ENCODE measurements at places on chromosomes 7 and 10.

- H3K4me1 ChIP-seq = no peaks in the 10 kb centered on the region
- no peak overlapping the region for H3K27ac ChIP-seq
- peak overlapping the region; percentile 10 for H3K4me3 ChIP-seq
- H3K27me3 ChIP-seq = peaks cover 58% of the 10 kb centered on the region
These were observed 65.3 kb downstream of the CARD11 start for GRCh38 chr7:2978408-2978807.

DNA sequence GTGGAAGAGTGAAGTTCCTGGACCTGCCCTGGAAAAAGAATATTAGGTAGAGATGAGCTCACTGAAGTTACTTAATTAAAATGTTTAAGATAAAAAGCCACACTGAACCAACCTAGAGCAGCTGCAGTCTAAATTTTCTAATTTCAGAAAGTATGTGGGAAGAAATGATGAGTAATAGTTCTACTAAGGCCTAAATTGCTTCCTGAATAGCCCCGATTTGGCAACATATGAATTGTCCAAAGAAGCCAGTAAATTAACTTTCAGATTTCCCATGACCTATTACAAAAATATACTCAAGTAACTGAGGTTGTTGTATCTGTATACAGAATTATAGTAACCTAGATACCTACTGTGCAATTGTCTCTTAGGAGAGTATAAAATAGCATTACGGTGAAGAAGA is 312.6 kb downstream of the IPMK start:
- no peaks in the 10 kb centered on the region for H3K27me3 ChIP-seq
- no peaks in the 10 kb centered on the region for H3K36me3 ChIP-seq
- no peaks in the 10 kb centered on the region for H3K4me1 ChIP-seq

- DNase-seq = no peak
- peaks cover 100% of the 10 kb centered on the region for H3K27me3 ChIP-seq
- no peak overlapping the region for H3K4me3 ChIP-seq
These were observed 77.6 kb upstream of the EN2 start for GRCh38 chr7:155380221-155380861.

GRCh38 chr7:30142710-30143109 is 7.9 kb downstream of the MTURN start:
- H3K4me1 ChIP-seq = peaks cover 68% of the 10 kb centered on the region
- peak overlapping the region; percentile 86 for H3K27ac ChIP-seq
- H3K4me3 ChIP-seq = peak overlapping the region; percentile 6
- no peaks in the 10 kb centered on the region for H3K36me3 ChIP-seq
- no peak for DNase-seq
- H3K27me3 ChIP-seq = no peaks in the 10 kb centered on the region

- peak overlapping the region; percentile 55 for H3K27ac ChIP-seq
- no peaks in the 10 kb centered on the region for H3K36me3 ChIP-seq
- no peak overlapping the region for H3K4me3 ChIP-seq
- peaks cover 99% of the 10 kb centered on the region for H3K4me1 ChIP-seq
- no peaks in the 10 kb centered on the region for H3K27me3 ChIP-seq
These were observed 91.8 kb downstream of the SH3PXD2A start for GRCh38 chr10:103763374-103764202.

DNA sequence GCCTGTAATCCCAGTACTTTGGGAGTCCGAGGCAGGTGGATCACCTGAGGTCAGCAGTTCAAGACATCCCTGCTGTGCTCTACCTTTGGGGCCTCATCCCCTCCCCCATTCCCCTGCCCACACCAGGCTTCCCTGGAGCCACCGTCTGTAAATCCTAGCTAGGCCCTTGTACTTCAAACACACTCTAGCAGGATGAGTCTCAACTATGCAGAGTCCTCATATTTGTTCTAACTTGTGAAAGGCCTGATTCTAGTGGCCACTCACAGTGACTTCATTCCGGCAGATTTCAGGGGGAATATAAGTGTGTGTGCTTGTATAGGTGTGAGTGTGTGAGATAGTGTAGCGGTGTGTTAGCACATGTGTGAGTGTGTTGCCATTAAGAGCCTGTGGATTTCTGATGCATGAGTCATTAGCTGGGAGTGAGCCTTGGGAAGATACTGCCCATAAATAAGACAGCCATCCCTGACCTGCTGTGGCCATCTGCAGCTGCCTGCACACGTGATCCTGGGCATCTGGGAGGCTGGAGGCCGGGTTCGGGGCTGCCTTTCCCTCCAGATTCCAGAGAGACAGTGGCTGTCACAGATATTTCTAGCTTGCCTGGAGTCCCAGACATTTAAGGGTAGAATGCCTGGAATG is 1.7 kb upstream of the NEURL1 start:
- no peaks in the 10 kb centered on the region for H3K27me3 ChIP-seq
- H3K4me1 ChIP-seq = peaks cover 9% of the 10 kb centered on the region
- DNase-seq = no peak
- H3K4me3 ChIP-seq = no peak overlapping the region
- H3K27ac ChIP-seq = no peak overlapping the region

DNA sequence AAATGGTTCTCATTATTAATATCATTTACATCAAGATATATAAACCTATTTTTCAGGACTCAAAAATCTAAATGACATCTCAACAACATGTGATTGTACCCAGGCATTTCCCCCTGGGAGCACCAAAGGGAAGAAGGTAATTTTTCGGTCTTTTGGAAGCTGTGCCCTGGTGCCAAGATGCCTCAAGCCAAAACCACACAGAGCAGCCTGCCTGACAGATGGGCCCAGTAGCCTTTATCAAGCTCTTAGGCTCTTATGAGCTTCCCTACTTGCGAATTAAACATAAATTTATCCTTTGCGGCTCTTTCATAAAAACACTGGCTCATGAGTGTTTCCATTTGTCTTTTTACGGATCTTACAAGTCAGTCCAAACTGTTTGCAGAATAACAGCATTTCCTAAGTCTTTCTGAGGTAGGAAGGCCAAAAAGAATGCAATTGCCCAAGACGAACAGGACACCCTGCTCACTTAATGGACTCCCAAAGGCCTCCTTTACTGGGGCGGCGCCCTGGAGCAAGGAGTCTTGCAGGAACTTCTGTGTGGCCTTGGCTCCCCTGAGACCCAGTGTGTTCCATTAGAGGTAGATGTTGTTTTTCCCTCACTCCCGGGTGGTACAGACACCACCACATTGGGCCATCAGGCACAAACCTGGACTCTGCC is 4.1 kb upstream of the RASSF4 start:
- H3K4me1 ChIP-seq = peaks cover 33% of the 10 kb centered on the region
- H3K4me3 ChIP-seq = no peak overlapping the region
- no peak for DNase-seq
- H3K36me3 ChIP-seq = no peaks in the 10 kb centered on the region

GRCh38 chr10:4434105-4434504 is 391.9 kb upstream of the AKR1E2 start:
- no peak overlapping the region for H3K4me3 ChIP-seq
- no peak overlapping the region for H3K27ac ChIP-seq
- DNase-seq = no peak
- no peaks in the 10 kb centered on the region for H3K36me3 ChIP-seq
- H3K4me1 ChIP-seq = no peaks in the 10 kb centered on the region

DNA sequence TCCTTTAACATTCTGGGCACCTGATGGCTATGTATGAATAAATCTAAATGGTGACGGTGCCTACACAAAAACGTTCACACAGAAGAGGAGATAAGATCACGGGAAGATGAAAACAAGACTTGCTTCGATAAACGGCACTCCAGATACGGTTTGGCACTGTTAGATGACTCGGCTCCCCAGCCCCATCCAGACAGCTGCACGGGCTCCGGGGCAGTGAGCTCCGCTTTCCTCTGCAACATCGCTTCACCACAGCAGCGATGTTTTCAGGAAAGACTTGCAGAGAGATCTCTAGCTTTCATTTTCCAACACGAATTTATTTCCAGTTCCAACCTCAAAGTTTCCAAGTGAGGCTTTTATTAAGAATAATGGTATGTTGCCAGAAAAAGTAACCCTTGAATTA is 132.1 kb downstream of the KLF6 start:
- no peaks in the 10 kb centered on the region for H3K36me3 ChIP-seq
- DNase-seq = no peak
- no peak overlapping the region for H3K27ac ChIP-seq
- no peak overlapping the region for H3K4me3 ChIP-seq

GRCh38 chr10:122112625-122113160 is 123.7 kb downstream of the TACC2 start:
- peaks cover 54% of the 10 kb centered on the region for H3K4me1 ChIP-seq
- H3K27me3 ChIP-seq = peaks cover 16% of the 10 kb centered on the region
- peak overlapping the region; percentile 76 for H3K4me3 ChIP-seq
- peak overlapping the region; percentile 95 for H3K27ac ChIP-seq

DNA sequence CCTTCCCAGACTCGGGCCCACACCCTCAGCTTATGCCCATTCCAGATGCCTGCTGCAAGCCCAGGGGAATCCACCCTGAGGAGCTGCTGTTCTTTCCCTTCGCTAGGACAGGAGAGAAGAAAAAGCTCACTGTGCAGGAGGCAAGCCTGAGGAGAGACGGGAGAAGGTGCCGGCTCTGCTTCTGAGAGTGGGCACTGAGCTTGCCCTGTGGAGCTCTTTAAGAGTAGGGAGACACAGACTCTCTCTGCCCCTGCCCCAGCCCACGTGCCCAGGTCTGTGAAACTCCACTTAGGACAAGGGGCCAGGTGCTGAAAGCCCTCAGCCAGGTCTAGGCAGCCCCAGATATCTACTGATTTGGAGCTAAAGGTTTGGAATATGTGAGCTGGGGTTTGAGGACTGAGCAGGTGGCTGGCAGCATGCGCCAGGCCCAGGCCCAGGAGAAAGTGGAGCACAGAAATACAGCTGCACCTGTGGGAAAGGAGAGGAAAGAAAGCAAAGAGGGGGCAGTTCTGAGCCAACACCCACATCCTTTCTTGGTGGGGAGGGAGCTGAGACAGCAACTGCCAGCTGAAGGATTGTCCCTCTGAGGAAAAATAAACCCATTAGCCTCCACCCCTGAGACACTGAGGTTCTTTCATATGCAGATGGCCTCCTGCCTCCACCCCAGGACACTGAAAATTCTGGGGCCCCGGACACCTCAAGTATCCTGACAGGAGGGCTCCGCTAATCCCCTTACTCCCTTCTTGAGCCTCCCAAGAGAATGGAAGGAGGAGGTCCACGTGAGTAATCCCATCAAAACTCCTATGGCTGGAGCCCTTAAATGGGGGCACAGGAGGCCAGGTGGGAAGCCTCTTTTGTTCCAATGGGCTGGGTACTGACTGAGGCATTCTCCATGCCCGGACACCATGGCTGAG is 7.3 kb downstream of the POLL start:
- H3K36me3 ChIP-seq = peaks cover 12% of the 10 kb centered on the region
- no peak overlapping the region for H3K27ac ChIP-seq
- no peak overlapping the region for H3K4me3 ChIP-seq
- H3K27me3 ChIP-seq = no peaks in the 10 kb centered on the region

GRCh38 chr7:42272793-42273665 is 36.0 kb upstream of the GLI3 start:
- no peak overlapping the region for H3K27ac ChIP-seq
- no peaks in the 10 kb centered on the region for H3K27me3 ChIP-seq
- no peak for DNase-seq

DNA sequence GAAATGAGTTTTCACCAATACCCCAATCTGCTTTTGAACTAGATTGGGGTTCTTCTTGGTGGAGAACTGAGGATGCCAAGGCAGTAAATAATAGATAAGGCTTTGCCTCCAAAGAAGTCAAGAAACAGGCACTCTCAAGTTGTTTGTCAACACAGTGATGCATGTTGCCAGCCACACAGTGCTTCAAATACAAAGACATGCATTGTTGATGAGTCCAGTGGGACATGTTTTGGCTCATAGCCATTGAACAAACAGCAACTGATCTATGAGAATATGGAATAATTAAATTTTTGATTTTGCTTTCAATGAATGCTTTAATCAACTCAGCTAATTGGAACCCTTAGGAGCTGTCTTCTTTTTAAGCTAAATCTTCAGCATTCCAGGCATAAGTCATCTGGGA is 346.4 kb downstream of the THSD7A start:
- DNase-seq = no peak
- H3K4me3 ChIP-seq = no peak overlapping the region
- H3K4me1 ChIP-seq = no peaks in the 10 kb centered on the region
- no peak overlapping the region for H3K27ac ChIP-seq
- no peaks in the 10 kb centered on the region for H3K27me3 ChIP-seq

- no peaks in the 10 kb centered on the region for H3K36me3 ChIP-seq
- DNase-seq = no peak
- H3K4me3 ChIP-seq = no peak overlapping the region
- no peak overlapping the region for H3K27ac ChIP-seq
These were observed 355.4 kb downstream of the HGF start for GRCh38 chr7:81414411-81414810.

DNA sequence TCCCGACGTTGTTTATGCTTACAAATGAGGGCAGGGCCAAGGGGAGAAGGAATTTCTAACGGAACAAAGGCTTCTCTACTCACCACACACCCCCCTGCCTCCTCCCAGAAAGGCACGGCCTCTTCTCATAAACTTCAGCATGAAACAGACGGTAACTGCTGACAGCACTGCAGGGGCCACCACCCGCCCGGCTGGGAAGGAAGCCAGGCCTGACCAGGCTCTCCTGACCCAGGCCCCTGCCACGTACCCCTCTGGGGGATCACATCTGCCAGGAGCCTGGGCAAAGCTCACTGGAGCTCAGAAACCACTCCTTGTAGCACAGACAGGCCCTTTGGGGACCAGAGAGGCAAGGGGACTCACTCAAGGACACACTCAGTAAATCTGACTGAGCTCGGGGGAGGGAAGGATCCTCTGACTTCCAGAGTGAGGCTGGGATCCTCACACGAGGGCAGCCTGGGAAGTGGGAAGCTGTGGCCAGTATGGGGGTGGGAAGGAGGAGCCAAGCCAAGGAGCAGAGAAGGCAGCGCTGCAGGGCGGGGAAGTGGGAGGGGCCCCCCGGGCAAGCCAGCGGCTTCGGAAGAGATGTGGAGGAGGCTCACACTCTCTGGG is 46.1 kb downstream of the ZCCHC24 start:
- H3K4me3 ChIP-seq = no peak overlapping the region
- DNase-seq = no peak
- H3K27ac ChIP-seq = peak overlapping the region; percentile 63
- H3K4me1 ChIP-seq = peaks cover 5% of the 10 kb centered on the region

DNA sequence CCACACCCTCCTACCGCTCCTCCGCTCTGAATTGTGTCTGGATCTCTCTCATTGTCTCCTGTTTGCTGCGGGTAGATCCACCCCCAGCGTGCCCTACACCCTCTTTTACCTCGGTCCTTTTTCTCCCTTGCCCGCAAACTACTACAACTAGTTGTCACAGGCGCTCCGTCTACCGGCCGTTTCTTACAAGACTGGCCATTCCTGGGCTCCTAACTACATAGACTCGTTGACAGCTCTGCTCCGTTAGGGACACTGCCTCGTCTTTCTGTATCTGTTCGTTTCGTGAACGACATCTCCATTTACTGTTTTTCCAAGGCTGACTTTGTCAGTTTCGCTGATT is 786 bp downstream of the TAF3 start:
- H3K4me1 ChIP-seq = peaks cover 14% of the 10 kb centered on the region
- peak; percentile 22 for DNase-seq
- H3K36me3 ChIP-seq = no peaks in the 10 kb centered on the region
- H3K27ac ChIP-seq = peak overlapping the region; percentile 82

GRCh38 chr10:71306979-71307378 is 12.1 kb upstream of the SLC29A3 start:
- H3K4me1 ChIP-seq = no peaks in the 10 kb centered on the region
- no peak for DNase-seq
- H3K4me3 ChIP-seq = no peak overlapping the region
- H3K36me3 ChIP-seq = no peaks in the 10 kb centered on the region
- H3K27ac ChIP-seq = no peak overlapping the region
- H3K27me3 ChIP-seq = peaks cover 24% of the 10 kb centered on the region

GRCh38 chr7:128869944-128870285 is 7.3 kb downstream of the ATP6V1F start:
- DNase-seq = no peak
- H3K4me1 ChIP-seq = peaks cover 63% of the 10 kb centered on the region
- H3K27ac ChIP-seq = peak overlapping the region; percentile 83
- H3K4me3 ChIP-seq = peak overlapping the region; percentile 57

GRCh38 chr10:50582766-50583762 is 40.7 kb downstream of the SGMS1 start:
- peaks cover 4% of the 10 kb centered on the region for H3K4me1 ChIP-seq
- H3K27me3 ChIP-seq = no peaks in the 10 kb centered on the region
- H3K4me3 ChIP-seq = no peak overlapping the region
- DNase-seq = no peak
- peaks cover 9% of the 10 kb centered on the region for H3K36me3 ChIP-seq
